ENCODE measurements at places on chromosomes 5 and 9.
A peak's percentile ranks its signal among the peaks of the same experiment; 100 is the strongest.

GRCh38 chr9:111937301-111937700 is 40.7 kb downstream of the UGCG start:
- no peak for DNase-seq

- peak; percentile 49 for DNase-seq
These were observed 14.3 kb downstream of the MCCC2 start for GRCh38 chr5:71601222-71602026.

GRCh38 chr5:75716715-75717081 is 539 bp downstream of the POC5 start:
- DNase-seq: no peak

DNA sequence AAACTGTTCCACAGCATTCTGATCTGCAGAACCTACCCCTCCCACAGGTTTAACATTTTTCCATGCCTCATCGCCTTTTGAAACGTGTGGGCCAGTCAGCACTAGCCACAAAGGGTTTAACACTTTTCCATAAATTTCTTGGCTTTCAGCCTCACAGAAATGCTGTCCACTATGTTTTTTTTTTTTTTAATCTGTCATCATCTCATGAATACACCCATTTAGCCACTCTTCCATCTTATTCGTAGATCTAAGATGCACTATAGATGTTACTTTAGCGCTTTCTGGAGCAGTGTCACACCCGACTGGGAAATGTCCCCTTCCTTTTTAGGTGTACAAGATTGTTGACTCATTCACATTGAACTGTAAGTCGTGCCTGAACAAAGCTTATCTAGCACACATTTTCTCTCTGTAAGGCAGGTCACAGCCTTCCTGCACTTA is 62.3 kb downstream of the GCNT1 start:
- no peak for DNase-seq

GRCh38 chr9:100074093-100074492 is 24.7 kb downstream of the ERP44 start:
- DNase-seq: no peak

- peak; percentile 56 for DNase-seq
These were observed 9.2 kb downstream of the RUFY1 start for GRCh38 chr5:179559284-179560252.

GRCh38 chr5:117859176-117859575 is 1129.2 kb downstream of the DTWD2 start:
- DNase-seq: no peak

- DNase-seq: no peak
These were observed 502.0 kb downstream of the CDH12 start for GRCh38 chr5:22351178-22351577.

DNA sequence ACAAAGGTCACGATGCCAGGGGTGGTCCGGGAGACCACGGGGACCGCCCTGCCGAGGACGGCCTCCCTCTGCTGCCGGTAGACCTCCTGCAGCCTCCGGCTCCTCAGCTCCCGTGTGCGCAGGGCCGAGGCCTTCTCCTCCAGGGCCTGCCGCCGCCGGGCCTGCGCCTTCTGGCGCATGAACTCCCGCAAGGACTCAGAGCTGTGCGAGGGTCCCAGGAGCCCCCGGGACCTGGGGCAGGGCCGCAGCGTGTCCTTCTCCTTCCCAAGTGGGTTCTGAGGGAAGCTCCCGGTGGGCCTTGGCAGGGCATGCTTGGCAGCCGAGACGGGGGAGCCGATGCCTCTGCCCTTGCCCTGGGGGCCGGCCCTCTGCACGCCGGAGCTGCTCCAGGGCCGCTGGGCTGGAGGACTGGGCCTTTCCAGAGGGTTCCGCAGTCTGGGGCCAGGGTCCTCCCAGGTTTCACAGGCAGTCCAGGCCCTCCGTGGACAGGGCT is 13.3 kb downstream of the CCDC187 start:
- DNase-seq: no peak

GRCh38 chr5:149728303-149728702 is 1.8 kb upstream of the PPARGC1B start:
- DNase-seq: no peak

GRCh38 chr9:97307091-97307490 is 368 bp upstream of the CCDC180 start:
- no peak for DNase-seq

DNA sequence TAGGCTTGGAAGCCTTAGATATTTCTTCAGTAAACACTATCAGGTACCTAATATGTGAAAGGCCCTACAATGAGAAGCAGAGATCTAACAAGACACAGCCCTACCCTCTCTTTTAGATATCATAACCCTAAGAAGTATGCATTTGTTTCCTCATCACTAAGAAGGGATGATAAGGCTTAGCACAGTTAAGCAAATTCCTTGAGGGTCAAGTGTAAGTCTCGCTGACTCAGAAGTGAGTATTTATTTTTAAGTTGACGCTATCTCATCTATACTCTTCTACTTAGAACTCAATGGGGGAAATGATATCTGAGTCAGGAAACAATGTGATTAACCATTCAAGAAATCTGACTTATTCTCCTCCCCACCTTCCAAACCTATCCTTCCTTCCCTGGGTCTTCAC is 149.7 kb downstream of the ESM1 start:
- no peak for DNase-seq

DNA sequence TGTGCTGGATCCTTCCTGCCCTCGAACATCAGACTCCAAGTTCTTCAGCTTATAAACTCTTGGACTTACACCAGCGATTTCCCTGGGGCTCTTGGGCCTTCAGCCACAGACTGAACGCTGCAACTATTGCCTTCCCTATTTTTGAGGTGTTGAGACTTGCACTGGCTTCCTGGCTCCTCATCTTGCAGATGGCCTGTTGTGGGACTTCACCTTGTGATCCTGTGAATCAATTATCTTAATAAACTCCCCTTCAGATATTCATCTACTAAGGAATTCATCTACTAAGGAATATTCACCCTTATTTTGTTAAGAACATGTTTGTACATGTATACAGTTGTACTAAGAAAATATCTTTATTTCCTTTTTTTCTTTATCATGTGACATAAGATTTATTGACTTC is 1079.7 kb downstream of the CDH12 start:
- no peak for DNase-seq

GRCh38 chr9:78791779-78792178 is 494.9 kb downstream of the PSAT1 start:
- no peak for DNase-seq

GRCh38 chr5:67506241-67506640 is 309.6 kb upstream of the CD180 start:
- no peak for DNase-seq

GRCh38 chr9:2889023-2889422 is 45.1 kb upstream of the PUM3 start:
- DNase-seq: no peak

DNA sequence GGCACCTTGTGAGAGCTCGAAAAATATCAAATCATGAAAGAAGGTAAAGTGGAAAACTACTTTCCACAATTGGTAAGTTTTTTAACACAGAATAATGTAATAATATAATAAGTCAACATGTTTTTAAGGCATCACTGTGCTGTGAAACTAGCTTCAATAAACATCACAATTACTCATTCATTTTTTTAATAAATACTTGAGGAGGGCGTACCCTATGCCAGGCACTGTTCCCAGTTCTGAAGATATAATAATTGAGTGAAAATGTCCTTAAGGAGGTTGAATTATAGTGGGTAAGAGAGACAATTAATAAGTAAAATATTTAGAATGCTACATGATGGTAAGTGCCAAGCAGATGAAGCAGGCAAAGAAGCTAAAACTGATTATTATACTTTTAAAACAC is 381.4 kb downstream of the ELAVL2 start:
- DNase-seq: no peak

DNA sequence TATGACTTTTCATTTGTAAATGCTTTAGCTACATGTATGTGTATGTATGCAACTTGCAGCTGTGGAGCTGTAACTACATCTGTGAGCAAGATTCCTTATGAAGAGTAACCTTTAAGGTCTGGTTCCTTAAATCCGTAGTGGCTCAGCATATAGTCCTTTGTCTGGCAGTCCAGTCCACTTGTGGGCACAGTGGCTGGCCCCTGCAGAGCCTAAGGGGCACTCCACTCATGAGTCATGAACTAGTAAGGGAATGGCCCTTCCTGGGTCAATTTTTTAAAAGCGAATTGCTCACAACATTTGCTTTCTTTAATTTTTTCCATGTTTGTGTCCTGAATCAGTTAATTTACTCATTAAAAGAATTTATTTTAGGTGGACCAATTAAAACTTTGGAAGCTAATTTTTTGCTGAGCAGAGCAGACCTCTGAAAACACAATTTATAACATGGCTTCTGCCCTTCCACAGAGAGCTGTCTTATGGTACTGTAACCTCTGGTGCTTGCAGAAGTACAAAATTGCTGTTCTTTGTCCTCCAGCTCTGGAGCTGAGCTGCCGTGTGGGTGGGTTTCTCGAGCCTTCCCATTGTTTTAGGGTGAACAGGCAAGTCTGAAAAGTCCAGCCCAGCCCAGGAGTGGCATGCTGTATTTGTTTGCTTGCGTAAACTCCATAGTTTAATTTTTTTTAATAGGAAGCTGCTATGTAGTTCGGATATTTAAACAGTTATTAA is 110.1 kb downstream of the MVB12B start:
- no peak for DNase-seq

- DNase-seq: no peak
These were observed 10.5 kb downstream of the SH2D3C start for GRCh38 chr9:127767909-127768331.

DNA sequence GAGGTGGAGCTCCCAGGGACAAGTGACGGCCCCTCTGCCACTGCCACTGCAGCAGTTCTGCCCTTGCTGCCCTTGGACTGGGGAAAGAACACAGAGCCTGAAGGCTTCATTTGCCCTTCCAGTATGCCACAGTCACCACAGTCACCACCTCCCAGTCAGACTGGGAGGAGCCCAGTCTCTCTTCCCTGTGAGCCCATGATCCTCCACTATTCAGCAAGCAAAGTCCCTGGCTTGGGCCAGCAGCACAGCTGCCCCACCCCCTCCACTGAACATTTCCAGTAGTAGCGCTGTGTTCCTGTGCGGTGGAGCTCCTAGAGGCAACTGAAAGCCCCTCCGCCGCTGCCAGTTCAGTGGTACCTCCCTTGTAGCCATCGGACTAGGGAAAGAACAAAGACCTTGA is 329.4 kb downstream of the MAN2A1 start:
- DNase-seq: no peak

DNA sequence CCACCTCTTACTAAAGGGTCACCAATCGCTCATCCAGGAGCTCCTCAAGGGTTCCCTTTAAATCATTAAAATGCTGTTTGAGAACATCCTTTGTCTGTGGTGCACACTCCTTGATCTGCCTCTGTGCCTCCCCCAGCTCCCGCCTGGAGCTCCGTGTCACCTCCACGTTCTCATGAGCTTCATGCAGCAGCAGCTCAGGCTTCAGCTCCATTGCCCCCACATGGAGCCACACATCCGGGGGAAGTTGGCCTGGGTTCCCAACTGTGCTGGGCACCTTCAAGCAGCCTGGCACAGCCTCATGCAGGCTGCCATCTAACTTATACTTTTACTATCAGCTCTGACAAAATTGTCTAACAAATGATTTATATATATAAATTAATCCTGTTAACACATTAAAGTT is 585.8 kb upstream of the FAM174A start:
- no peak for DNase-seq

DNA sequence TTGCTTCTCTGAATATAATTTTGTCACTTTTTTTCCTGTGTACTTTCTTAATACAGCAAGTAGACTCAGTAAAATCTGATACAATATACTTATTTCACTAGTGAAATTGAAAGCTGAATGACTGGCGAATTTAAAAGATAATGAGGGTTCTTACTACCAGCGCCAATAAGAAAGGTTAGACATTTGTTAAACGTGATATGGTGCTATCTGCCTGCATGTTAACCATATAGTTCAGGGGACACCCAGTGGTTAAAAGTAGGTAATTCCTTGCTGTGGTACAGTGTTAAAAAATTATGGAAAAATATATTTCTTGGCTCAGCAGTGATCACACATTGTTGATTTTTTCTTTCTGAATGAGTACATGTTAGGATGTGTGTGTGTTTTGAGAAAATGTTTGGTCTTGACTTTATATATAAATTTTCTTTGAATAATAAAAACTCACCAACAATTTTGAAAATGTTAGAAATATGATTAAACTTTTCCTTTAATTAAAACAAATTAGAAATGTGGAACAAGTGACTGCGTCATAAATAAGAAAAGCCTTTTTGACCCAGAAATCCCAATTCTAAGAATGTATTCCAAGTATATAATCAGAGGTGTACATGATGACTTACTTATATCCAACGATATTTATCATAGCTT is 25.8 kb downstream of the CAST start:
- no peak for DNase-seq

DNA sequence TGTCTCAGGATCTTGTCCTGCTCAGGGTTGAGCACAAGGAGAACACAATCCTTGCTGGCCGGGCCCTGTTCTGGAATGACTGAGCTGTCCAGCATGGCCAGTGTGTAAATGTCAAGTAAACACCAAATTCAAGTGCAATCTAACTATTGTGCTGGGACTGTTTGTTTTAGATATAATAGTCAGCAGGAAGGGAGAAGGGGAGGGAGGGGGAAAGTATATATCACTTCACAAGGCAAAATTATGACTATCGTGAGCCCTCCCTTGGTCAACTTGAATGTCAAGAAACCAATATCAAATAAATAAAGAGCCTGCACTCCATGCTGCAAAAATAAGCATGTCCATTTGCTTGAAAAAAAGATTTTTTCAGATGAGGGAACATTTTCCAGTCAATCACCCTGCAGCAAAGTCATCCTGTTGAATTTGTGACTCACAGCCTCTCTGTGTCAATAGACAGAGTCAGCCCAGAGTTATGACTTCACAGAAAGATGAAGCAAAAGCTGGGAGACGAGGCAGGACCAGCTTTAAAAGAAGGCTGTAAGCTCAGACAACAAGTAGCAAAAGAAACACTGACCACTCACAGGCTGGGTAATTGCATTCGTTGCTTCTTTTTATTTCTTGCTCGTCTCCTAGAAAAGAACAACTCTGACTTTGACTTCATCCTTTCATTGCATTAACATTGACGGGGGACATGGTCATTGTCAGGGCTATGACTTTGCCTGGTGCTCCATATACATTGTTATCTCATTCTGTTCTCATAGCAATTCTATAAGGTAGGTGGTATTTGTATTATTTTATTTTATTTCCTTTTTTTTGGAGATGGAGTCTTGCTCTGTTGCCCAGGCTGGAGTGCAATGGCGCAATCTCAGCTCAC is 15.3 kb upstream of the KLF4 start:
- DNase-seq: no peak

DNA sequence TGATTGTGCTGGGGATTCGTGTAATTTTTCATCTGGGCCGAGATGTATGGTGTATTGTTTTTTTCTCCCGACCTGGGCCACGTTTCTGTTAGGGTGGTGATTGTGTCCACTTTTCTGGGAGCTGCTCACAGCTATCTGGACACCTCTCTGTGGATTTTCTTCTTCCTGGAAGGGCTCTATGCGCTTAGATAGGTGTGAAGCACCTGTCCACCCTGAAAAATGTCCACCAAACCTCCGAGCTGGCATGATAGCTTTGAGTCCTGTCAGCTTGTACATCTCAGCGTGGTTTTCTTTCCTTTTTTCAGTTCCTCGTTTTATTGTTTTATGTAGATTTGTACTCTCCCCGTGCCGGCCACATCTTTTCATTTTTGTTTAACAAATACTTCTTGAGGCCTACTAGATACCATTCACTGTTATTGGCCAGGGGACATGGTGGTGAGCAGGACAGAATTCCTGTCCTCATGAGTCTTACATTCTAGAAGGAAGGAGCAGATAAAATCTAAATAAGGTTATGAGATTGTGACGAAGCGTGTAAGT is 1.1 kb downstream of the UGCG start:
- DNase-seq: no peak

- DNase-seq: no peak
These were observed 29.0 kb downstream of the SARDH start for GRCh38 chr9:133709015-133709611.

All from activated CD4-positive, CD25-positive, alpha-beta regulatory T cell (primary cell).